ENCODE measurements at places on chromosomes 5 and 9.

- no peak for DNase-seq
Observed at GRCh38 chr9:135227641-135228251, 140.3 kb downstream of the OLFM1 start.

GRCh38 chr9:76996700-76997099 is 22.8 kb upstream of the FOXB2 start:
- no peak for DNase-seq

DNA sequence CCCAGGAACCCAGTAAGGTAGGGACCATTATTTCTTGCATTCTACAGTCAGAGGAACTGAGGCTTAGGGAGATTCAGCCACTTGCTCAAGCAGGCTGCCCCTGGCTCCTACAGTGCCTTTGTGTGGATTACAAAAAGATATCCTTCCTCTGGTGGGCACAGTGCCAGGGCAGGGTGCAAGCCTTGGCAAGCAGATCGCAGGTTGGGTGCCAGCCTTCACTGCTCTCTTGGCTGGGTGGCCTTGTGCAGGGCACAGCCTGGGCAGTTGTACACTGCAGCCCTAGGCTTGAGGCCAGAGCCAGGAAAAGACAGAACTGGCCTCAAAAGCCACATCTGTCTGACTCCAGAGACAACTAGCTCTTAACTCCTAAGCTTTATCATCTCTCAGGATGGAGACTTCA is 15.0 kb downstream of the DOCK2 start:
- no peak for DNase-seq

GRCh38 chr9:72935595-72935994 is 17.3 kb downstream of the ALDH1A1 start:
- DNase-seq: no peak

- DNase-seq: no peak
Observed at GRCh38 chr9:89223396-89223977, 44.9 kb upstream of the SHC3 start.

DNA sequence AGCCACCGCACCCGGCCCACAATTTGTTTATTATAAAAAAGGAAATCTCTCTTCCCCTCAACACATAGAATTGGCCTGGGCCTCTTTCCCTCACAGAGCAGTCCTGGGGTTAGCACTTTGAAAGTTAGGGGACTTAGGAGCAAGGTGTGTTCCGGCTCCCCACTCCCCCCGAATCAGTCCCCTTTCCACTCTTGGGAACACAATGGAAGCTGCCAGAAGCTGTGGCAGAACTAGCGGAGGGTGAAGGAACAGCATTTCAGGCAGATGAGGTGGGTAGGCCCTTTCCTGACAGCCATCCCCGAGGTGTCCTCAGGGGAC is 16.4 kb upstream of the C5orf47 start:
- DNase-seq: no peak

DNA sequence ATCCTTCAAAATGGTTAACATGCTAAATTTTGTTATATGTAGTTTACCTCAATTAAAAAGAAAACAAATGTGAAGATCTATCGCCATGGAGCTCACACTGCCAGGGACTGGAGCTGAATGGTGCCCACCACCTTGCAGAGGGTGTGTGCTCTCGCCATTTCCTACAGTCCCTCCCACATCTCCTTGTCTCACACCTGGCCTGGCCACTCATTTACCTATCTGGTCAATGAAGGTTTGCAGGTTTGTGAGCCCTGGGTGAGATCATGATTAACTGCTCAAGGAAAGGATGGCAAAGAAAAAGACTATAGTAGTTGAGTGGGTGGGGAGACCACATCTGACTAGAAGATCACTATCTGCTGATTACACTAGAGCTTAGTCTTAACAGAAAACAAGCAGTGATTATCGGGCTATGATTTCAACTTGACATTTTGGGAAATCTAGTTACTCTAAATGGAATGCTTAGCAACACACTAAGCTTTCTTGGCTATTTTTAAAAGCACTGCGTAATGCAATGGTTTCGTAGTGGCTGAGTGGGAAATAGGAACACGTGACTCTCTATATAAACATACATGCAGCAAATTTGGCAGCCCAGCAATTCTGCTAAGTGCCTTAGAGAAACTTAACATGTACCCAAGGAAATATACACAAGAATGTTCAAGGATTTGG is 27.3 kb downstream of the PUM3 start:
- no peak for DNase-seq

DNA sequence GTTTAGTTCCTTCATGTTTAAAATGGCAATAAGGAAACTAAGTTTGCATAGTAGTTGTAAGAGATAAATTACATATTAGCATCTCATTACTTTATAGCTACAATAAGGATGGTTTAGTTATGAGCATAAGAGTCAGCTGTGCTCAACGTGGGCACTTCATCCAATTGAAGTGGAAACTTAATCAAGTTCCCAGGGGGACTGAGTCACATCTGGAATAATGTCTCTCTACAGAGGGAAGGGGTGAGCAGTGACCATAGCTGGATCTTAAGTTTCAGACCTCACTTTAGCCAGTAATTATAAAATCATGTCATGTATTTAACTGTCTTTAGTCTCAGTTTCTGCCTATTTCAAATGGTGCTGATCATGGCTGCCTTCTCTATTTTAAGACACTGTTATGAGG is 36.8 kb upstream of the FAM240B start:
- no peak for DNase-seq

- no peak for DNase-seq
Observed at GRCh38 chr9:95910023-95910707, 34.7 kb downstream of the ERCC6L2 start.

DNA sequence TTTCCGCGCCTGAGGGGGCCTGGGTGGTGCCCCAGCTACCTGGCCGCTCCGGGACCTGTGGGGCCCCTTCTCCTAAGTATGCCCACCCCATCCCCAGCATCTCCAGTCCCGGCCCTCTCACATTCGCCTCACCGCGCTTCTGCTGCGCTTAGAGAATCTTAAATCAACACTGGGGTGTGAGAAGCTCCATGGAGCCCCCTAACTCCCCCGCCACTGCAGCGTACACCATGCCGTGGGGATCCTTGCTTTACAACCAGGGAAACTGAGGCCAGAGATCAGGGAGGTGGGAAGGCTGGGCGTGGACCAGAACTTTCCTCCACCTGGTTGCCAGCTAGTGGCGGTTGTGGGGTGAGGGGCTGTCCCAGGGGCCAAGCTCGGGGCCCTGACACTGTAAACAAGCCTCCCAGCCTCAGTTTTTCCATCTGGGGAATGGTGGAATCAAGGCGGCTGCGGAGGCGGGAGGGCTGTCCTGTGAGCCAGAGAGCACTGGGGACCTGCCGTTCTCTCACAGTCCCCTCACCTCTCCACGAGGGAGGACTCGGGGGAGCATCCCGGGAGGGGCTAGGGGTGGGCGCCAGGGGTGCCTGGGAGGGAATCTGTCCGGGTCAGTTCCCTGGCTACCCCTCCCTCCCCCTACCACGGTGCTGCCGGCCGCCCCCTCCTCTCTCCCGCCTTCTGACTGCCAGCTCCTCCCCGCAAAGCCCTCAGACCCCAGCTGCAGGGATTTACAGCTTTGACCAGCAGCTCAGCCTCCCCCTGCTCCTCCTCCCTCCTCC is 161.2 kb downstream of the C9orf50 start:
- no peak for DNase-seq

DNA sequence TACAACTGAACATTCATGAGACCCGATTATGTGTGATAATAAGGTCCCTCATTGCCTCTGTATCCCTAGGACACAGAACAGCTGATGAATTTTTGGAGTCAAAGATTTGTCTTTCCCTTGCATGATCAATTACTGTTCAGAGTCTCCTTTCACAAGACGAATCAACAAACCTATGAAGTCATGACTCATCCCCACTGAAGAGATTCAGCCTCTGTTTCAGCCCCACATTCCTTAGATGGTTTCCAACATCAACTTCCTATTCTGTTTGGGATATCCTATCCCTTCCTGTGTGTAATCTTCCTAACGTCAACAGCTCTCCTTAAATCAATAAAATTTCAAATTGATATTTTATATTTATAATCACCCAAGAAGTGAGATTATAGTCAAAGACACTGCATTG is 199.0 kb downstream of the DNAH5 start:
- no peak for DNase-seq

Measured in hematopoietic multipotent progenitor cell treated with erythropoietin and hydrocortisone succinate and interleukin-3 and kit ligand, for 17 days (in vitro differentiated cells).